Activated naive CD8-positive, alpha-beta T cell treated with anti-CD3 and anti-CD28 coated beads for 36 hours (primary cell): ENCODE measurements at places on chromosomes 5 and 9. TPM values are rescaled to one million over a fixed set of nuclear protein-coding genes. Genes with fewer than 3 reads are reported as not detected.

The MAST4 gene
- 8.9 TPM for total RNA-seq

The AMBP gene
- not detected for total RNA-seq

GRCh38 chr9:128091571-128091970, 23.5 kb downstream of the SLC25A25 start:
- H3K27ac ChIP-seq: peak overlapping the region; percentile 94
- no peak for DNase-seq
- H3K27me3 ChIP-seq: no peaks in the 10 kb centered on the region
- peaks cover 72% of the 10 kb centered on the region for H3K4me1 ChIP-seq
- peaks cover 22% of the 10 kb centered on the region for H3K36me3 ChIP-seq

DNA sequence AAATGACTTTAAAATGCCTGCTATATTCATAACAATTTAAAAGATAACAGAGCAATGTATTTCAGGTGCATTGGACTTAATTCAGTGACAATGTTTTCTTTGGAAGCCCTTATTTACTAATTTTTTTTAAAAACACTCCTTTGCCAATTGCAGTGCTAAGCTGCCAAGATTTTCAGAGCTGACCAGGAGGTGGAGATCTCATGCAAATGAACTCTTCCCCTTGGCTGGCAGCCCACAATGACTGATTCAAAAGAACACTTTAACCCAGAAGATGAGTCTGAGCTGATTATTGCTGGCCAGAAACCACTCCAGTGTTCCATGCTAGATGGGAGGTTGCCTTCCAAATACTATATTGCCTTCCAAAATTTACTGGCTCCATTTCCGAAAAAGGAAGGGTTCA, 128.3 kb upstream of the CCNH start:
- no peak for DNase-seq
- no peaks in the 10 kb centered on the region for H3K4me1 ChIP-seq
- H3K27ac ChIP-seq: no peak overlapping the region
- peaks cover 7% of the 10 kb centered on the region for H3K27me3 ChIP-seq

GRCh38 chr5:4518903-4519672, 621.0 kb upstream of the ADAMTS16 start:
- H3K27me3 ChIP-seq: no peaks in the 10 kb centered on the region
- H3K4me3 ChIP-seq: no peak overlapping the region
- H3K36me3 ChIP-seq: no peaks in the 10 kb centered on the region
- DNase-seq: no peak
- H3K4me1 ChIP-seq: no peaks in the 10 kb centered on the region

DNA sequence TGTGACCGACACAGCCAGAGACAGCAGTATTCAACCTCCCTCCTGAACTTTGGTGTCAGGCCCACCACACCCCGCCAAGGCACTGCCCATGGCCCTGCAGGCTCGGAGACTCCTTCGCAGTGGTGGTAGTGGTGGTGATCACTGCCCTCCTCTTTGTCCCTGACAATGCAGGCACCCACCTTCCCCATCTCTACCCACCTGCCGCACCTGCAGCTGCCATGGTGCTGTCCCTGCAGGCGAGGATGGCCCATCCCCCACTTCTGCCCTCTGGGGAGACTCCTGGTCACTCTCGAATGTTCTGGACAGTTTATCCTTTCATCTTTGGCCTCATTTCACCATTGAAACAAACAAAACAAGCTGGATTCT, 4.4 kb upstream of the IL4 start:
- H3K4me1 ChIP-seq: peaks cover 7% of the 10 kb centered on the region
- no peak overlapping the region for H3K27ac ChIP-seq
- DNase-seq: no peak
- H3K36me3 ChIP-seq: no peaks in the 10 kb centered on the region
- no peak overlapping the region for H3K4me3 ChIP-seq
- H3K27me3 ChIP-seq: peaks cover 3% of the 10 kb centered on the region

GRCh38 chr5:79229357-79230174, 6.4 kb upstream of the JMY start:
- no peaks in the 10 kb centered on the region for H3K4me1 ChIP-seq
- H3K27me3 ChIP-seq: no peaks in the 10 kb centered on the region
- peak; percentile 6 for DNase-seq
- H3K4me3 ChIP-seq: no peak overlapping the region
- H3K27ac ChIP-seq: peak overlapping the region; percentile 11

DNA sequence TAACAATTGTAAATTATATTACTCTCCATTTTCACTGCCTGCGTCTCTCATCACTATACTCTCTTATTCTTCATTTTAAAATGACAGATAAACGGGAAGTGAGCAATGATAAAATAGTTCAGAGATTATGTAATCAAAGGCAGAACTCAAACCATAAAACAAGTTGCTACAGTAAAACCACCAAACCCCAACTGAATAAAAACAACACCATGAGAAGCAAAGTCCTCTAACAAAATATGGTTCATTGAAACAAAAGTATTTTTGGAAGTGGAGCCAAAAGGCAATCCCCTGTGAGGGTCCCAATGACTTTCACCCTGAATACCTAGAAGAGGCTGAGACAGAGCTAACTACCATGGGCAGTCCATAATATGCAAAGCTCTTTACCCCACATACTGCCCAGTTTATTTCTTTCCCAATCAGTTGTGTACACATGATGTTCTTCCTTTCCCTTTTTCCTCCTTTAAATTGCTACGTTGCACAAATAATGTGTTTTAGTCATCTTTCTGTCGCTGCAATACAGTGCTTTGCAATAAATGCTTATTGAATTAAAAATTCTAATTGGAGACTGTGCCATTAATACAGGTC, 64.0 kb upstream of the PTGER4 start:
- peaks cover 21% of the 10 kb centered on the region for H3K4me1 ChIP-seq
- DNase-seq: no peak
- peak overlapping the region; percentile 34 for H3K27ac ChIP-seq

GRCh38 chr5:133232911-133233310, 181.1 kb downstream of the HSPA4 start:
- H3K27ac ChIP-seq: no peak overlapping the region
- DNase-seq: no peak
- H3K4me1 ChIP-seq: no peaks in the 10 kb centered on the region
- no peak overlapping the region for H3K4me3 ChIP-seq
- no peaks in the 10 kb centered on the region for H3K27me3 ChIP-seq

DNA sequence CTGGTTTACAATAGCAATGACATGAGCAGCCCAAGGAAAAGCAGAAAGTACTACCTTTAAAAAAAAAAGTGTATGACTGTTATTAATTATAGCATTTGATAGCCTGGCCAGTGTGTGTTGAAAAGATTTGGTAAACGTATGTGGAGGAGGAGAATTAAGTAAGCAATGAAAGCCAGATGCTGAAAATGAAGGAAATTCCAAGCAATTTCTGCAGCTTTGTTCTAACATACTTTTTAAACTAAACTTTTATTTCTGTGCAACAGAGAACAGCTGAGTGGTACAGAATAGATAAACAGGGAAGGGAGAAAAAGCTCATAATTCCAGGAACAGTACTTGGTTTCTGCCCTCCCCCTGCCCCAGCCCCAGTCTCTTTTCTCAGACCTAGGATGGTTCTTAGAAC, 252.6 kb downstream of the ADAMTSL1 start:
- H3K36me3 ChIP-seq: no peaks in the 10 kb centered on the region
- DNase-seq: no peak
- no peaks in the 10 kb centered on the region for H3K4me1 ChIP-seq
- peaks cover 8% of the 10 kb centered on the region for H3K27me3 ChIP-seq
- H3K4me3 ChIP-seq: no peak overlapping the region

GRCh38 chr9:72306761-72307160, 58.2 kb downstream of the ZFAND5 start:
- H3K4me3 ChIP-seq: no peak overlapping the region
- DNase-seq: no peak
- H3K4me1 ChIP-seq: peaks cover 2% of the 10 kb centered on the region
- no peak overlapping the region for H3K27ac ChIP-seq

DNA sequence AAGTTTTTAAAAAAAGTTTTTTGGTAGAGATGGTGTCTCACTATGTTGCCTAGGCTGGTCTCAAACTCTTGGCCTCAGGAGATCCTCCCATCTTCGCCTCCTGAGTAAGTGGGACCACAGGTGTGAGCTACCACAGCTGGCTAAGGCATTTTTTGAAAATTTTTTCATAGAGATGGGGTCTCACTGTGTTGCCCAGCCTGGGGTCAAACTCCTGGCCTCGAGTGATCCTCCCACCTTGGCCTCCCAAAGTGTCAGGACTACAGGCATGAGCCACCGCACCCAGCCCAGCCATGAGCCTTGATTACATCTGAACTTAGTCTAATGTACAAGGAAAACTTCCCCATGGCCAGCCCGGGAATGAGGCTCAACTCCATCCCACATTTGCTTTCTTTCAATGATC, 77.5 kb upstream of the PCA3 start:
- DNase-seq: no peak
- H3K36me3 ChIP-seq: no peaks in the 10 kb centered on the region
- H3K4me1 ChIP-seq: peaks cover 12% of the 10 kb centered on the region
- peaks cover 30% of the 10 kb centered on the region for H3K27me3 ChIP-seq
- H3K27ac ChIP-seq: no peak overlapping the region
